ENCODE measurements at places on chromosomes 12 and 14. TPM values are rescaled to one million over a fixed set of nuclear protein-coding genes. Genes with fewer than 3 reads are reported as not detected.

DNA sequence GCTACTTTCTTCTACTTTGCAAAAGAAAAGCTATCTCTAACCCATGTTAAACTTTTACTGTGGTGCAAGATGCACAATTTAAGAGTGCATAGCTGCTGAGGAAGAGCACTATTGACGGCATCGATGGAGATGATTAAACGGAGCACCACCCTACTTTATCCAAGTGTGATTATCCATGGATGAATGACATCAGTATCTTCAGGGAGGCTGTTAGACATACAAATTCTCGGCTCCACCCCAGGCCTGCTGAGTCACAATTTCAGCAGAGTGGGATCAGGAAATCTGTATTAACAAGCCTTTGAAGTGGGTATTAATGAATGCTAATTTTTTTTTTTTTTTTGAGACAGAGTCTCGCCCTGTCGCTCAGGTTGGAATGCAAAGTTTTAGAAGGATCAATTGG lies 16.2 kb downstream of the SLC2A14 start:
- no peak for DNase-seq

DNA sequence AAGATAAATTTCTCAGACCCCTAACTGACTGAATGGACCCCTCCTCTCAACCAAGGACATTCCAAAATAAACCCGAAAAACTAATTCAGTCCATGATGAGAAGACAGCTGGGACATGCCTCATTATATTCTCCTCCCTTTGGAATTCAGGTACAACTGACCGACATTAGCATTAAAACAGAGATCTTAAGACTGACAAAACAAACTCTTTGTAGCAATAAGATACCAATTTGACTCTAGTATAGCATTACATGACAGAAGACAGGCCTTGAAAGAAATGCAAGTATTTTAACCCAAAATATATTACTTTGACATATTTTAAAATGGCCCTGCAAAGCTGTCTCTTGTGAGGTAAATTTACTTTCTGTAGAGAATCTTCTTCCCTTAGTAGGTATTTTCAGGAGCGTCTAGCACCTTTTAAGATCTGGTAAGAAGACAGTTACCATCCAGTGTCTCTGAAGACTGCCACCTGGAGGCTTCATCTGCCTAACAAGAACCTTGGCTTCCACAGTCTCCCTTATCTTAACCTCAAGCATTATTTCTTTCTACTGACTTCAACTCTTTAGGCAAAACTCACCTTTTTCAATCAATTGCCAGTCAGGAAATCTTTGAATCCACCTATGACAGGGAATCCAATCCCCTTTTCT lies 957.5 kb downstream of the SLC6A15 start:
- no peak for DNase-seq

DNA sequence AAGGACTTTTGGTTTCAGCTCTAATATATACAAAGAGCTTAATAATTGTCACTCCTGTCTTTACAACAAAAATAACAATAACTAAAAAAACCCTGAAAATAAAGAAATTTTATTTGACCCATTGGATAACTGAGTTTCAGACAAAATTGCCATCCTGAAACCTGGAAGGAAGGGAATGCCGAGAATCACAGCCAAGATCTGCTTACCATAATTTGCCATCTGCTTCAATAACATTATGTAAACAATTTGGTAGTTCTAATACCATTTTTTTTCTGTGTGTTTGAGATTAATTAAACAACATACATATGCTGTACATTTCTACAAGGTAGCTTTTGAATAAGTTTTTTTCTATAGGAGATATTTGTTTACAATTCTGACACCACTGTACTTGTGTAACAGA lies 596.3 kb upstream of the MGAT4C start:
- no peak for DNase-seq

DNA sequence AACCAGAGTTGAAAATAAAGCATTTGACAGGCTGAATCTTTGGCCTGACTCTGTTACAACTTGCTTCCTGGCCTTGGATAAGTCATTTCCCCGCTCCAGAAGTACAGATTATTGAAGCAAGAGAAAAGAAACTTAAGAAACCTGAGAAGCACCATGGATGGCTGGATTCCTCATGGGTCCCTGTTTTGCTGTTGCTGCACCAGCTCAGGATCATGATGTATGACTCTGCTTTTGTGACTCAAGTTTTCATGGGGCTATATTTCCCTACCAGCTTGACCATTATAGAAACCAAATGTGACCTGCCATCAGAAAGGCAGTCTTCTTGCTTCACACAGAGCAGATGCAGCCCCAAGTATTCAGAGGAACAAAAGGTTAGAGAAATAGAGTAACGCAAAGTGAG lies 921.8 kb downstream of the BCL11B start:
- DNase-seq = no peak

DNA sequence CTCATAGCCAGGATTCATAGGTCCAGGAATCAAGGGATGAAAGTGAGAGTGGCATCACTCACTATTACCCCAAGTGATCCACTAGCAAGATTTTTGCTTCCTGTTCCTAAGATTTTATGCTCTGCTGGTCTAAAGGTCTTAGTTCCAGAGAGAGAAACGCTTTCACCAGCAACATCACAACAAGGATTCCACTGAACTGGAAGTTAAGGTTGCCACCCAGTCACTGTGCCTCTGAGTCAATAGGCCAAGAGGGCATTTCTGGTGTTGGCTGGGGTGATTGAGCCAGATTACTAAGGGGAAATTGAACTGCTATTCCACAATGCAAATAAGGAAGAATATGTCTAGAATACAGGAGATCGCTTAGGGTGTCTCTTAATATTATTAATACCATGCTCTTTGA lies 142.5 kb upstream of the ARID2 start:
- no peak for DNase-seq

The TMEM117 gene
- 2.4 TPM for total RNA-seq

DNA sequence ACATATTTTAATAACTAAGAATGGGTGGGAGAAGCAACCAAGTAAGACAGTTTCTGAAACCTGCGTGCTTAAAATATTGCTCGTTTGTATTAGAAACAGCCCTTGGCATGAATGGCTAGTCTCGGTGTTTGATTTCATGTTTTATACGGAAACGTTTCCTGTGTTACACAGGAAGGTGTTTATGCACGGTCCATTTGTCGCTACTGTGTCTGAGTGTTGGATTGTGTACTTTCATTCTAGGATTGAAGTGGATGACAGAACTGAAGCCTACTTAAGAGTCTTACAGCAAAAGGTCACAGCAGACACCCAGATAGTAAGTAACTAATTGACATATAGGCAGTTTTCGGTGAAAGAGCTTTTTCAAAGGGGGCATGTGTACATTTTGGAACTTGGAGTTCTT lies 19.6 kb downstream of the PIWIL1 start:
- DNase-seq = no peak

DNA sequence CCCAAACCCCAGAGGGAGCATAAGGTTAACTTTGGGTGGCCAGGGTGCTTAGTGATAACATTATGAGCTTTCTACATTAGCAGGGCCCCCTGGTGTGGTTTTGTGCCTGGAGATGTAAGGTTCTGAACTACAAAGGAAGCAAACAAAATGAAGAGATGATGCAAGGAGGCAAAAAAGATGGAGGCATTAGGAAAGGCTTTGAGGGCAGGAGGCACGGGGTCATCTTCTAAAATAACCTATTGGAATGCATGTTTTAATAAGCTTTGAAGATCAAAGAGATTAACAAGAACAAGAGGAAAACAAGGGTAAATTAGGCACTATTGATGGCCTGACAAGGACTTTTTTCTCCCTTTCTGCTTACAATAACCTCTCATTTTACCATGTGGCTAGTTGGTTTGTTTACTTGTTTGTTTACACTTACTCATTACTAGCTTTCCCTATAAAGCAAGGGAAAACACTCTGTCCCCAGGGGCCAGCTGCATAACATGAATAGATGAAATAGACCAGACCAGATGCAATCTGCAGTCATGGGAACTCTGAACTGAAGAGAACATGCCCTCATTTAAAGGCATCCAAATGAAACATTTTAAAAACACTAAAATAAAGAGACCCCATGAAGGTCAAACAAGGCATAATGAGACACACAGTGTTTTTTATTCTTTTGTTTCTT lies 390.3 kb downstream of the DIO2 start:
- no peak for DNase-seq

DNA sequence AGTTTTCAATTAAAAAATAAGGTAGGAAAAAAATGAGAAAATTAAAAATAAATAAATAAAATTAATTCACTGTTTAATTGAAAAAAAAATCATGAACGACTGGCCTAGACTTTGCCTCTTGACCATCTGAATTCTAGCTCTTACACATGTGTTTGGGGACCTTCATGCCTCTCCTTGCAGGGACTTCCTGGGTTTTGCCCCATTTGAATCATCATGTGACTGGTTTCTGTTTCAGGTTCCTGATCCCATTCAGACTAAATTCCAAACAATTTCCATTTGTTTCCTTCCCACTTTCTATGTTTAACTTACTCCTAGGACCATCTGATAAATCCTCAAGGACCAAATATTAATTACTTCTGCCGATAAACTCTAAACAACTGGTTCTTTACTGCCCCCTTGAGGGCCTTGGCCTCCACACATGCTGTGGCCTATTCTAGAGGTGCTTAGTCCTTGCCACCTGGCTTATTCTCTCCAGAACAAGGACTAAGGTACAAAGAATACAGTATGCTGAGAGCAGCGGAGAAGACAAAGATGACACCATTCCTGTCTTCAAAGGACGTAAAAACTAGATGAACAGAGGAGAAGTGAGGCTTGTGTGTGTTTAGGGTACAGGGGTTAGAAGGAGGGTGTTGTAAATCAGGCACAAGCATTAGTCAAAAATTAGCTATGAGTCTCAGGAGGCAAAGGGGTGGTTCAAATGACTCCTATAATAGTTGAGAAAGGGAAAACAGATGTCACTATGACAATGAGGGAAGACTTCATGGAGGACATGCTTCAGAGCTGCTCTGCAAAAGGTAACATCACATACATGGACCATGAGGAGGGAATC lies 125.8 kb upstream of the AVPR1A start:
- DNase-seq = no peak

The NPFF gene
- total RNA-seq = not detected

GRCh38 chr12:91216871-91217270 lies 34.3 kb upstream of the DCN start:
- DNase-seq = no peak

- no peak for DNase-seq
Observed at GRCh38 chr14:65168840-65169239, 66.5 kb upstream of the MAX start.

DNA sequence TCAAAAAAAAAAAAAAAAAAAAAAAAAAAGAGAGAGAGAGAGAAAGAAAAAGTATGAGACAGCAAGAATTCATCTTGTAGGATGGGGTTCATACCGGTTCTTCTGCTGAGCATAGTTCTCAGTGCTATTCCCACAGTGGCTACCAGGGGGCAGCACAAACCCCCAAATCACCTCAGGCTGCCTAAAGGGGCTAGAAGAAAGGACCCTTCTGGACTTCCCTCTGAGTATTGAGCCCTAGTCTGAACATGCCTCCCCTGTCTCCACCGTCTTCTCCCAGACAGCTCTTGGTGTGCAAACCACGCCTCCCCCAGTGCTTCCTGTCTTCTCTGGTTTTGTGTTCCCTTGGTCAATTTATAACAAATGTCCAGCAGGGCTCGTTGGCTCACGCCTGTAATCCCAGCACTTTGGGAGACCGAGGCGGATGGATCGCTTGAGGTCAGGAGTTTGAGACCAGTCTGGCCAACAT lies 31.3 kb upstream of the SMUG1 start:
- peak; percentile 79 for DNase-seq

DNA sequence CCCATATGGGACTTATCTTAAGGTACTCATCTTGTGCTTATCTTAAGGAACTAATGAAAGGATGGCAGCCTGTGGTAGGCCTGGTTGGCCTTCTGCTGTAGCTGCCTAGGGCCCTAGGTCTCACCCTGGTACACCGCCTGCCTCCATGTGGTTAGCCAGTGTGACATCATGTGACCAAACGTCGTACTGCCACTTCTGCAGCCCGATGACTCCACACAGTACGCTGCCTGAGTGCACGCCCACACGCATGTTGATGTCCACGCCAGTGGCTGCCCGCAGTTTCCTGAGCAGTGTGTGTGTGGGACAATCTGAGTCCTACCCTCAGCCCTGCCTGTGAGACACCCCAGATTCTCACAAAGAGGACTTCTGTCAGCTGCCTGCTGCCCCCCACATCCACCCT lies 5.1 kb downstream of the ADCY4 start:
- DNase-seq = peak; percentile 96

The FAM186B gene
- total RNA-seq = 2.0 TPM

GRCh38 chr12:70590549-70591226 lies 46.5 kb downstream of the PTPRB start:
- DNase-seq = no peak

The CLEC2A gene
- not detected for total RNA-seq

All from natural killer cell treated with Interleukin-12 subunit alpha and Interleukin-12 subunit beta and Interleukin-15 and Interleukin-18, amount 100 ng/mL, for 72 hours (primary cell).